CD4-positive, alpha-beta memory T cell (primary cell): ENCODE measurements at places on chromosomes 6 and 20. TPM values are rescaled to one million over a fixed set of nuclear protein-coding genes. Genes with fewer than 3 reads are reported as not detected.

GRCh38 chr6:13453771-13454251, 33.6 kb downstream of the GFOD1 start:
- H3K4me3 ChIP-seq, result no peak overlapping the region
- DNase-seq, result no peak
- H3K4me1 ChIP-seq, result peaks cover 22% of the 10 kb centered on the region
- no peaks in the 10 kb centered on the region for H3K27me3 ChIP-seq
- H3K36me3 ChIP-seq, result no peaks in the 10 kb centered on the region
- no peak overlapping the region for H3K27ac ChIP-seq

WFDC13 gene
- not detected for total RNA-seq

- H3K27me3 ChIP-seq, result no peaks in the 10 kb centered on the region
- H3K27ac ChIP-seq, result no peak overlapping the region
- H3K36me3 ChIP-seq, result no peaks in the 10 kb centered on the region
Observed at GRCh38 chr20:41592516-41593216, 25.5 kb downstream of the CHD6 start.

DNA sequence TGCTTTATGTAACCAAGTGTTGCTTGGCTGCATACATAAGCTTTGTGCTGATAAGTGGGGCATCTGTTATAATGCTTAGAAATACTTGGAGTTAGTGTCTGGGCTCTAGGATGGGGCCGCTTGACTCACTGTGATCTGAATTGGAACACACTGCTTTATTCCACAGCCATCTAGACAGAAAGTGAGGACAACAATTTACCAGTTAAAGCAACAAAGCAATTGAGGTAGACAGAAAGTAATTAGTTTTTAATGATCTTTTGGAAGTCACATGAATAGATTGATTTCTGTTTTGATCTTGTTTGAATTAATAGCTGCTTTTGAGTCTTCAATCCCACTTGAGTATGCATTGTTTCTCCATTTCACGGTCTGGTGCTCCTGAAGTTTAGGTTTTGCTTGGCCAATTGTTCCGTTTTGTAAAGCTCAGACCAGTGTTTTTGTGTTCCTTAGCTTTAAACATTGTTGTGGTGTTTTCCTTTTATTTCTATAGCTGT, 157.5 kb downstream of the TRMT11 start:
- no peaks in the 10 kb centered on the region for H3K27me3 ChIP-seq
- no peaks in the 10 kb centered on the region for H3K4me1 ChIP-seq
- H3K36me3 ChIP-seq, result no peaks in the 10 kb centered on the region
- no peak for DNase-seq

- no peaks in the 10 kb centered on the region for H3K36me3 ChIP-seq
- no peak for DNase-seq
- no peak overlapping the region for H3K4me3 ChIP-seq
- peaks cover 8% of the 10 kb centered on the region for H3K27me3 ChIP-seq
Observed at GRCh38 chr6:166630462-166630861, 3.4 kb upstream of the RPS6KA2 start.

DNA sequence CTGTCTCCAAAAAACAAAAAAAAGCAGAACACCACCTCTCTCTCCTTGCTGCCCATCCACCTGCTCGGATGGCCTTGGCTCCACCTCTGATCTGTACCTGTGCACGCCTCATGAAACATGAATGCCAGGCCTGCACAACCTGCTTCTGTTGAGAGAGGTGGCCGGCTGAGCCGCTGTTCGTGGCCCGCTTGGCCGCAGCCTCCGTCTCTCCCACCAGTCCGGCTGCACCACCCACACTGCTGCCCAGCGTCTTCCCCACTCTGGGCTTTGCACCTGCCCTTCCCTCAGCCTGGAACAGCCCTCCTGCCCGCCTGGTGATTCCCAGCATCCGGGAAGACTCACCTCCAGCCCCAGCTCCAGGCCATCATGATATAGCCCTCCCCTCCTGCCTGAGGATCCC, 12.2 kb upstream of the ZBTB46 start:
- H3K36me3 ChIP-seq, result no peaks in the 10 kb centered on the region
- H3K4me1 ChIP-seq, result peaks cover 33% of the 10 kb centered on the region
- no peak overlapping the region for H3K4me3 ChIP-seq
- no peak overlapping the region for H3K27ac ChIP-seq

SLC12A5 gene
- not detected for total RNA-seq

DNA sequence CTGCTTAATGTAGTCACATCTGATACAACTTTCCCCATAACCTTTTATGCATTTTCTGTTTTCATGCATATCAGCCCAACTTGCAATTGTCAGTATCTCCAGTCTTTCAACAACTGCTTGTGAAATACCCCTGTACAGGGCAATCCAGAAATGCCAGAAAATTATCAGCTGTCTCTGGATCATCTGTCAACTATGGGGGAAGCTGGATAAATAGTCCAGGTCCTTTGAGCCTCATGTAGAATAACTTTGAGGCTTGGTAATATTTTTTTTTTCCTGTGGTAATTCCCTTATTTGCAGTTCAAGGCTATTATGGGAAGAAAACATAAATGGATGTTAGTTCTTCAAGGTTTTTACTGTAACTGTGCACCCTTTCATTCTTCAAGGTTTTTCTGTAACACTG, 6.2 kb downstream of the DEFB125 start:
- H3K4me3 ChIP-seq, result no peak overlapping the region
- H3K4me1 ChIP-seq, result no peaks in the 10 kb centered on the region
- DNase-seq, result no peak
- no peaks in the 10 kb centered on the region for H3K36me3 ChIP-seq
- H3K27me3 ChIP-seq, result peaks cover 9% of the 10 kb centered on the region

DNA sequence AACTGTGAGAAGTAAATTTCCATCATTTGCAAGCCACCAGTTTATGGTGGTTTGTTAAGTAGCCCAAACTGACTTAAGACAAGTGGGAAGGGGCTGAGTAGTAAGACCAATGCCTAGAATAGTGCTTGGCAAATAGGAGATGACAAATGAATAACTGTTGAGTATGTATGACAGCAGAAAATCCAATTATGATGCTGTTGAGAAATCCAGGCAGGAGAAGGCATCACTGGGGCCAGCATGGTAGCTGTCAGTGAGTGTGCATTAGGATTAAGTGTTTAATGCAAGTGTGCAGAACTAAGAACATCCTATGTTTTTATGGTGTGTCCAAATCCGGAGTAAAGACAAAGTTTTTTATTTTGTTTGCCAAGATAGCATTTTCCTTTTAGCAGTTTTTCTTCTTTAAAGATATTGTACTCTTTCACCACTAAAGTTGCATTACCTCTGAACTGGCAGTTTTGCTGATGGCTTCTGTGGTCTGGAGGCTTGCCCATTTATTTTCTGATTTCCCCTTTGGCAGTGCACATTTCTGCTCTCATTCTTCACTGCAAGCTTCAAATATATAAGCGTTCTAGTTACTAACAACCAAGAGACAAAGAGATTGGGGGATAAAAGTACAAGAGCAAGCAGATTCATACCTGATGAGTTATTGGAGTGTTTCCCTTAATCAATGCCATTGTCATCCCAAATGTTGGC, 289.7 kb downstream of the KCNQ5 start:
- no peak for DNase-seq
- no peaks in the 10 kb centered on the region for H3K36me3 ChIP-seq
- H3K4me3 ChIP-seq, result no peak overlapping the region
- no peaks in the 10 kb centered on the region for H3K27me3 ChIP-seq

DNA sequence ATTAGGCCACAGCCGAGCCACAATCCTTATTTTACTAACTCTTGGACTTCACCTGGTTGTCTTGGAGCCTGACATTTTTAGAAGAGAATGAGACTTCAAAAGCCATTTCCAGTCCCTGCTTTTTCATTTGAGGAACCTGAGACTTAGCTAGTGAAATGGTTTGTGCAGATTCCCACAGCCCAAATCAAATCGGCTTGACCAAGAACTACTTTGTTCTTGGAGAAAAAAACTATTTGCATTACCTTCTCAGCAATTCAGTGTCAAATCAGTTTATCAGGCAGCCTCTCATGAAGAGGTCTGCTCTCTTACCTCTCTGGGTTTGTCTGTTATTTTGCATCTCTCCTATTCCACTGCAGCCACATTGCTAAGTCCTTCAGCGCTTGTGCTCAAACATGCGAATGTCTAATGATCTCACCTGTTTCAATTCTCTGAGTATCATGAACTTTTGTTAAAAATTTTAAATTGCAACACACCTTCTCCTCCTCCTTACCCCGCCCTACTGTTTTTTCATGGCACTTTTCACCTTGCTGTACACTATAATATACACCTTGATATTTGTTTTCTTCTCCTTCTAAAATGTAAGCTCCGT, 573 bp upstream of the IFNGR1 start:
- no peaks in the 10 kb centered on the region for H3K27me3 ChIP-seq
